ENCODE measurements at places on chromosomes 13 and 19. TPM values are rescaled to one million over a fixed set of nuclear protein-coding genes. Genes with fewer than 3 reads are reported as not detected.

SMAD9 gene
- total RNA-seq: not detected

SLC15A1 gene
- total RNA-seq: not detected

KASH5 gene
- 0.14 TPM for total RNA-seq

PROSER1 gene
- total RNA-seq: 92.0 TPM

IFNL1 gene
- total RNA-seq: not detected

THOP1 gene
- 178 TPM for total RNA-seq

MED16 gene
- 55.7 TPM for total RNA-seq

ZNF560 gene
- not detected for total RNA-seq

WBP4 gene
- 13.8 TPM for total RNA-seq

SMIM24 gene
- total RNA-seq: 0.84 TPM

ZSCAN4 gene
- not detected for total RNA-seq

MEIS3 gene
- total RNA-seq: 0.16 TPM

KLK15 gene
- total RNA-seq: not detected

CIC gene
- total RNA-seq: 69.3 TPM

TMEM238 gene
- total RNA-seq: 10.5 TPM

SLITRK1 gene
- not detected for total RNA-seq

FCAR gene
- total RNA-seq: not detected

RNF6 gene
- total RNA-seq: 44.3 TPM

CCNA1 gene
- total RNA-seq: 4.3 TPM

PCDH17 gene
- total RNA-seq: not detected

ZNF491 gene
- total RNA-seq: 0.67 TPM

RYR1 gene
- total RNA-seq: 8.7 TPM

ZNF492 gene
- total RNA-seq: 0.18 TPM

FUT6 gene
- total RNA-seq: not detected

ZNF577 gene
- total RNA-seq: 5.8 TPM

NKPD1 gene
- 0.09 TPM for total RNA-seq

DMRTC2 gene
- not detected for total RNA-seq

LILRB1 gene
- not detected for total RNA-seq

ZNF345 gene
- 3.9 TPM for total RNA-seq

DHRS12 gene
- 3.1 TPM for total RNA-seq

PSG11 gene
- total RNA-seq: not detected

ZNF296 gene
- total RNA-seq: 5.8 TPM

SPACA4 gene
- not detected for total RNA-seq

KLK2 gene
- 0.44 TPM for total RNA-seq

GRK1 gene
- 0.11 TPM for total RNA-seq

RUBCNL gene
- total RNA-seq: 0.76 TPM

EID2B gene
- total RNA-seq: 3.5 TPM

KIR2DL4 gene
- total RNA-seq: not detected

C1QTNF9 gene
- total RNA-seq: not detected

ALG11 gene
- total RNA-seq: 21.9 TPM

LYPD3 gene
- 3.0 TPM for total RNA-seq

PALM3 gene
- total RNA-seq: 0.34 TPM

F2RL3 gene
- not detected for total RNA-seq

SYNE4 gene
- total RNA-seq: 1.9 TPM

ZFR2 gene
- 0.32 TPM for total RNA-seq

PABPC3 gene
- 0.39 TPM for total RNA-seq

DAND5 gene
- not detected for total RNA-seq

ZSCAN1 gene
- total RNA-seq: not detected

CHST8 gene
- not detected for total RNA-seq

CDC42EP5 gene
- 1.0 TPM for total RNA-seq

HPN gene
- 0.11 TPM for total RNA-seq

CCDC194 gene
- total RNA-seq: 2.4 TPM

TPP2 gene
- 75.5 TPM for total RNA-seq

PSG7 gene
- not detected for total RNA-seq

Data from activated T-helper 2 cell treated with anti-CD3 and anti-CD28 coated beads, Interferon-gamma antibody, Interleukin-2, Interleukin-4, amounts not matched to agents 10 μg/mL and 5 μg/mL and 100 μg/mL, durations not matched to agents 14 hours and 24 hours and 36 hours (primary cell).